Activated naive CD4-positive, alpha-beta T cell treated with anti-CD3 and anti-CD28 coated beads for 36 hours (primary cell): ENCODE measurements at places on chromosomes 12 and 14. TPM values are rescaled to one million over a fixed set of nuclear protein-coding genes. Genes with fewer than 3 reads are reported as not detected.
A peak's percentile ranks its signal among the peaks of the same experiment; 100 is the strongest.

DNA sequence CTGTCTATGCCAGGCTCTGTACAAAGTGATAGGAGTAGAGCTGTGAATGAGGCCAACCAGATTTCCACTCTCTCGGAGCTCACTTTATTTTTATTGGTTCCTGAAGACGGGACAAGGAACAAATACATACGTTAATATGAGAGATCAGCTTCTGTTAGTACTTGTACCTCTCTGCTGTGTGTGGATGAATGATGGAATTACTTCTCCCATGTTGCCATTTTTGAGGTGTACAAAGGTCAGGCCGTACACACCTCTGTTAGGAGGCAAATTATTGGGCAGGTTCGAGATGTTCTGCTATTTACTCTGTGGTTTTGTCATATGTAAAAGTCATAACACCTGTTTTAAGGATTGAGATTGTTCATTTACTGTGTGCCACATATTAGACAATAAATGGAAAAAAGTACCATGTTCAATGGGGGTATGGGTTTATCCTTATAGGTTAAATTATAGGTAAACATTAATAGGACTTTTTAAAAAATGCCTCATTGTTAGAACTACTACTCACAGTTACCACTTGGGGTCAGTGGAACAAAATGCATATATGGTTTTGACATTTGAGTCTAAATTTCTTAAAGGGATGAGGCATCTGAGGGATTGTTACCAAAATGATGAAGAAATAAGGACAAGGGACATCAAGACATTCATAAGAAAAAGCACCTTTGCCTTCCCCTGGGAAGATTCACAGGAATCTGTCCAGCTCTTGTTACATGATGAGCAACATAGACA lies 26.9 kb downstream of the WBP11 start:
- H3K4me1 ChIP-seq: peaks cover 34% of the 10 kb centered on the region
- no peaks in the 10 kb centered on the region for H3K27me3 ChIP-seq
- no peaks in the 10 kb centered on the region for H3K36me3 ChIP-seq
- DNase-seq: no peak
- no peak overlapping the region for H3K27ac ChIP-seq
- peak overlapping the region; percentile 95 for H3K4me3 ChIP-seq

GRCh38 chr14:46018846-46019420 lies 632.6 kb downstream of the RPL10L start:
- no peaks in the 10 kb centered on the region for H3K27me3 ChIP-seq
- H3K27ac ChIP-seq: no peak overlapping the region
- H3K4me3 ChIP-seq: no peak overlapping the region
- no peak for DNase-seq
- no peaks in the 10 kb centered on the region for H3K36me3 ChIP-seq

DNA sequence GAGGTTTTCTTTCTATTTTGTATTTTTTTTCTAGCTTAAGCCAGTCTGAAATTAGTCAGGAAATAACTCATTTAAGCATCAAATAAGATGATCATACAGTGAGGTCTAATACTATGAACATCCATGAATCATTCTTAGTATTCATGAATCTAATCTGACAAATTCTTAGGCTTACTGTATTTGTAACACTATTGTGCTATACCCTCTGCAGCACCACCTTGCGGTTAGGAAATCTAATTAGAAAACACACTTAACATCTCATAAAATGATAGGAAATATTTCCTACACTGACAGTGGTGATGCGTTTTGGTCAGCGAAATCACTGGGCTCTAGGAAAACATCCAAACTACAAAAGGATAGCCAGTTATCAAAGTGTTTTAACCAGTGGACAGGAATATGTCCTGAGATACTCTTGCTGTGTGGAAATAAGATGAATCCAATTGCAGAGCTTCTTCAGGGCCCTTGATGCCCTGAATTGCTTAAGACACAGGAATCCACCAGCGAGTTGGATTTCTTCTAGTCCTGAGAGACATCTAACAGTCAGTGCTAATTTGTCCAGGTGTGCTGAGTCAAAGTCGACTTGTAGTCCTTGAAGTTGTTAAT lies 109.3 kb upstream of the MYF6 start:
- H3K4me3 ChIP-seq: no peak overlapping the region
- no peak overlapping the region for H3K27ac ChIP-seq
- no peaks in the 10 kb centered on the region for H3K36me3 ChIP-seq
- H3K4me1 ChIP-seq: no peaks in the 10 kb centered on the region
- H3K27me3 ChIP-seq: no peaks in the 10 kb centered on the region

GRCh38 chr12:90036637-90037036 lies 328.0 kb upstream of the ATP2B1 start:
- DNase-seq: no peak
- no peaks in the 10 kb centered on the region for H3K27me3 ChIP-seq
- no peak overlapping the region for H3K27ac ChIP-seq
- H3K4me3 ChIP-seq: no peak overlapping the region
- H3K4me1 ChIP-seq: peaks cover 10% of the 10 kb centered on the region

Gene TMED8
- 21.5 TPM for total RNA-seq
